ENCODE measurements at places on chromosomes 16 and 17. TPM values are rescaled to one million over a fixed set of nuclear protein-coding genes. Genes with fewer than 3 reads are reported as not detected.

SLC35G6 gene
- not detected for total RNA-seq

SLC38A8 gene
- not detected for total RNA-seq

NTN1 gene
- total RNA-seq, result 0.07 TPM

HNF1B gene
- 1.0 TPM for total RNA-seq

RAB34 gene
- 10.4 TPM for total RNA-seq

DHRS11 gene
- 3.4 TPM for total RNA-seq

PLEKHM1 gene
- 41.1 TPM for total RNA-seq

HS3ST3A1 gene
- 6.3 TPM for total RNA-seq

SLC16A6 gene
- 5.3 TPM for total RNA-seq

HS3ST6 gene
- not detected for total RNA-seq

HSD17B2 gene
- total RNA-seq, result not detected

NOG gene
- total RNA-seq, result not detected

IRX5 gene
- 0.32 TPM for total RNA-seq

HOXB9 gene
- 0.09 TPM for total RNA-seq

SLC52A1 gene
- total RNA-seq, result 0.16 TPM

ZNF232 gene
- 11.1 TPM for total RNA-seq

LPO gene
- total RNA-seq, result not detected

ETV4 gene
- total RNA-seq, result 1.2 TPM

C17orf113 gene
- 0.05 TPM for total RNA-seq

BCL6B gene
- total RNA-seq, result 0.39 TPM

PRSS33 gene
- total RNA-seq, result not detected

SLC6A2 gene
- total RNA-seq, result not detected

WFIKKN1 gene
- total RNA-seq, result 0.77 TPM

HCRT gene
- total RNA-seq, result not detected

GLTPD2 gene
- not detected for total RNA-seq

All from T-helper 2 cell treated with Interferon-gamma antibody and Interleukin-4, amounts not matched to agents 100 ng/mL and 5 ng/mL, for 36 hours (primary cell).